NCI-H446 (cell line): ENCODE measurements at places on chromosomes 11 and 22.

DNA sequence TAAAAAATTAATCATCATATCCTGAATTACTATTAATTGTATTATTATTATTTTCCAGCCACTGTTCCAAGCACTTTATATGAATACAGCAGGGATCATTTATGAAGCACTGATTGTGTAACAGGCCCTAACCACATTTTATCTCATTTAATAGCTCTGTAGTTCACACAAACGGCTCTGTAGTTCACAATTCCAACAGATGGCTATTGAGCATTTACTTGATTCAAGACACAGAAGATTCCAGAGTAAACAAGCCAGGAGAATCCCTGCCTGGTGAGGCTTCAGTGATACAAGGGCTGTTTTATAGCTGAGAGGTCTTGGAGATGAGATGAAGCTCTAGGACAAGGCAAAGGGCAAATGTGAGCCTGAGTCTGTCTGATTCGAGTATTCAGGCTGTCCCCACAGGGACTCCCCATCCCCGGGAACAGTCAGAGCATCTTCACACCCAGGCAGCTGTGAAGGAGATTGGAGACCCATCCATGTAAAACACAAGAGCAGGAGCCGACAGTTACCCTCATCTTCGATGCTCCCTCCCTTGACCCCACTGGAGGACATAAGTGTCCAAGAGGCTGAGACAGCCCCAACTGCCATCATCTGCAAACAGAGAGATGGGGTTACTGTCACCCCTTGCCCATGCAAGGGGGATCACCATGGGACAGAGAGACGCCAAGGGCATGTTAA, 222.5 kb downstream of the MN1 start:
- DNase-seq, result no peak

DNA sequence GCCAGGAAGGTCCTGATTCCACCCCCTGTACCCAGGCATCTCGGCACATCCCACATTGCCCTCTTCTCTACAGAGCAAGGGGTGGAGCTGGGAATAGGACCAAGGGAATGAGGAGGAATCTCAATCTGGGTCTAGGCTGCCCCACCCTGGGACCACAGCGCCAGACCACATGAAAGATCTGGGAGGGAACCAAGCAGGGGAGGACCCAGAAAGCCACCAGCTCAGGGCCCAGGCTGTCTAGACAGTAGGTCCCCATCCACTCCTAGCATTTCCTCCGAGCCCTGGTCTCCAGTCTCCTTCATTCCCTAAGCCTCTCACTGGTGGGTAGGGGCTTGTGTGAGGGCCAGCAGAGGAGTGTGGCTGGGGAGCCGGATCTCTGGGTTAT, 11.6 kb downstream of the PHLDB1 start:
- no peak for DNase-seq

GRCh38 chr11:97703851-97704250, 1314.0 kb downstream of the JRKL start:
- DNase-seq, result peak; percentile 64

GRCh38 chr22:20089226-20089976, 9.4 kb downstream of the DGCR8 start:
- DNase-seq, result no peak

GRCh38 chr11:132866783-132867545, 665.3 kb downstream of the OPCML start:
- no peak for DNase-seq

DNA sequence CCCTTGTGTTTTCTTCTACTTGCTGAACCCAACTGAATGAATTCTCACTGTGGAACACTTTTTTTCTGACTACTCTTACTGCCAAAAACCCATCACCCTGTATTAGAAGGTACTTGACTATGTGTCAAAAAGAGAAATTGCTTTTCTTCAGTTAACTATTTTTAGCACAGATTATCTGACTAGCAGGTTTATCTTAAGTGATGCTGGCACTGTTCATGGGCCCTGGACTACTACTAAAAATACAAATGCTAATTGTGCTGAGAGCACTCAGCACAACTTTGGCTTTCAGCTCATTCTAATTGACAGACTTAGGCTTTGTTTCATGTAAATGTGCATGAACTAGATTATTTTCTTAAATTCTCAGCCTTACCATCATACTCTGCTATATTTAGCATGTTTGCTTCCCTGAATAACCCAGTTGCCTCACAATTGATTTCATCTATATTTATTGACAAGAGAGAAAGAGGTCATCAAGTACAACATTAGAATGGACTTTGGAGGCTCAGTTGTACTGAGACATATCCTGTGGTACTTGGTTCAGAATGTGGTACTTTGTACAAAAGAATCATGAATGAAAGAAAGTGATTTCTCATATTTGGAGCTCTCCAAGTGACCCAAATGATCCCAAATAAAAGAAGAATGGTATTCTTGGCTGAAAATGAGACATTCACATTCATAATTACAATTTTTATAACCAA, 478.3 kb downstream of the KCNA4 start:
- DNase-seq, result no peak

DNA sequence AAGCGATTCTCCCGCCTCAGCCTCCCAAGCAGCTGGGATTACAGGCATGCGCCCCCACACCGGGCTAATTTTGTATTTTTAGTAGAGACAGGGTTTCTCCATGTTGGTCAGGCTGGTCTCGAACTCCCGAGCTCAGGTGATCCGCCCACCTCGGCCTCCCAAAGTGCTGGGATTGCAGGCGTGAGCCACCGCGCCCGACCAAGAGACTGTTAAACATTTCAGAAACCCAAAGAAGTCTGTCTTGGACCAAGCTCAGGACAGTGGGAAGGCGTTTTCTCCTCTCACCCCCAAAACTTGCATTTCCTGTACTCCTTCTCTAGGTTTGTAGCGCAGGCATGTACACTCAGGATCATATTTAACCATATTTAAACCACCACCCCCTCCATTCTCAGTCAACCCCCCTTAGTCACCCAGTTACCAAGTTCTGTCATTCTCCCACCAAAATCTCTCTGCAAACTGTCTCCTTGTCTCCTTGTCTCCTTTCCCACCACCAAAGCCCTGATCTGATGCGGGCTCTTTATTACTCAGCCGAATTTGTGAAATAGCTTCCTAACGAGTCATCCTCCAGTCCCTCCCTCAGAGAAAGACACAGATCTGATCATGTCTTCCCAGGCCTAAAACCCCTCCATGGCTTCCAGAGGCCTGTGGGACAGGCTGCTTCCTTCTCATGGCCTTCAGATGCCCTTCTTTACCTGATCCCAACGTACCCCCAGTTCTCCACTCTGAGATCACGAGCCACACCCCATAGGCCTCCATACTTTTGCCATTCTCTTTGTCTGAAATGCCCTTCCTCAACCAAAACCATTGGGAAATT, 29.0 kb upstream of the CREB3L1 start:
- DNase-seq, result no peak

- DNase-seq, result no peak
These were observed 106.7 kb downstream of the CCDC81 start for GRCh38 chr11:86481399-86481798.

GRCh38 chr22:45544588-45545170, 42.0 kb downstream of the FBLN1 start:
- DNase-seq, result no peak
